ENCODE measurements at places on chromosomes 5 and 9.
A peak's percentile ranks its signal among the peaks of the same experiment; 100 is the strongest.

- DNase-seq: no peak
These were observed 14.0 kb downstream of the ARL14EPL start for GRCh38 chr5:116046261-116046660.

GRCh38 chr5:174690271-174690670 lies 34.1 kb upstream of the MSX2 start:
- no peak for DNase-seq

DNA sequence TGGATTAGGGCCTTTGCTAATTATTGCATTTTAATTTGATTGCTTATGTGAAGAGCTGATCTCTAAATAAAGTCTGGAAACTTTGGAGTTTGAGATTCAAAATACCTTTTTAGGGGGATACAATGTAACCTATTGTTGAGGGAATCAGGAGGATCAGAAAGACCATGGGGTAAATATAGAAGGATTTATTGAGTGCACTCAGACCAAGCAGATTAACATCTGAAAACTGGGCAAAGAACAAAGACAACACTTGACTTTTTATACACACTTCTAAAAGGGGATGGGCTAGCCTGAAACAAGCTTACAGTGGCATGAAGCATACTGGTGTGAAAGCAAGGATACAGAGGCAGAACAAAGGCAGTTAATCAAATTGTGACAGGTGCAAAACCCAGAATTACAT lies 174.3 kb downstream of the MRPS30 start:
- DNase-seq: no peak

DNA sequence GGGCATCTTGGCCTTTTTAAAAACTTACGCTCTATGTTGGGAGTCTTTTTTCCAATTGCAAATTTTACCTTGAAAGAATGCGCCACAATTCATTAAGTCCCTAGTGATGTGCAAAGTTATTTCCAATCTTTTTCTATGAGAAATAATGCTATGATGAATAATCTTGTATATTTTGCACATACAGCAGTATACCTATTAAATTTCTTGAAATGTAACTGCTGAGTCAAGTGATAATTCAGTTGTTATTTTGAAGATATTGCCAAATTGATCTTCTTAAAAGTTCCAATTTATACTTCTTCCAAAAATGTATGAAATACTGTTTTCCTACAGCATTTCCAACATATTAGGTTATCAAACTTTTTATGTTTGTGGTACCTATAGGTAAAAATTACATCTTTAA lies 92.8 kb upstream of the PPP2R2B start:
- DNase-seq: no peak

DNA sequence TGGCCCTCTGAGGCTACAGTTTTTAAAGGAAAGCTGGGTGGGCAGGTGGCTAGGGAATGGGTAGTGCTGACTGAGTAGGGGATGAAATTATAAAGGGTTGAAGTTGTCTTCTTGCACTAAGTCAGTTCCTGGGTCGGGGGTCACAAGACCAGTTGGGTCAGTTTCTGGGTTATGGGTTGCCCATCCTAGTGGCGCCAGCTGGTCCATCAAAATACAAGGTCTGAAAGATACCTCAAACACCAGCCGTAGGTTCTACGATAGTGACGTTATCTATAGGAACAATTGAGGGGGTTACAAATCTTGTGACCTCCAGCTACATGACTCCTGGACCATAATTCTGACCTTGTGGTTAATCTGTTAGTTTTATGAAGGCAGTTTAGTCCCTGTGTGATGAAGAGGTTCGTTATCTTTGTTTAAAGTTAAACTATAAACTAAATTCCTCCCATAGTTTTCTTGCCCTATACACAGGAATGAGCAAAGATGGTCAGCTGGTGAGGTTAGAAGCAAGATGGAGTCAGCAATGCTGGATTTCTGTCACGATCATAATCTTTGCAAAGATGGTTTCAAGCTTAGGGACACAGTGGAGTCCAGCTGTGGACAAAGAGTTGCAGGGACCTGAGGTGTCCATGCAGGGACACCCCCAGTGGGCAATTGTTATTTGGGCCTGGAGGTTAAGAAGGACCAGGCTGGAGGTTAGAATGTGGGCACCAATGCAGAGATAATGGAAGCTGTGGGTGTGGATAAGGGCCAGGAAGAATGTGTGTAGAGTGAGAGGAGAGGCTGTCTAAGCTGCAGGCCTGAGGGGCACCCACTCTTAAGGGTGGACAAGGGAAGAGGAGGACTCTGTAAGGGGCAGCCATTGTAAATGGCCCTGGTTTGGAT lies 14.0 kb upstream of the CREBRF start:
- DNase-seq: no peak

GRCh38 chr9:37905776-37906175 lies 1.8 kb upstream of the SLC25A51 start:
- no peak for DNase-seq

DNA sequence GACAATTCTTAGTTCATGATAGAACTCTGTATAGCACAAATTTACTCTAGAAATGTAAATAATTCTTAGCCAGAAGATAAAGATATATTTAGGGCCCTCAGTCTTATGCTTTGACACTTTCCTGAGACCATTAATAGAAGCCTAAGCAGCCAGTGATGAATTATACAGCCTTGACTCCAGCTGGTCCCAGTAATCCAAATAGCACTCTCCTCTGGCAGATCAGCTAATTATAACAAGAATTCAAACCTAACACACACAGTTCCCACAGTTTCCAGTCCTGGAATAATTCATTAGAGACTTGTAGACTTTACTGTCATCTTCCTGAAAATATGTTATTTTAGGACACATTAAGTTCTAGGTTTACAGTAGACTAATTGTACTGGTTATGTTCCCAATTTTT lies 50.4 kb downstream of the SHOC1 start:
- DNase-seq: no peak

GRCh38 chr9:112921549-112921948 lies 30.9 kb upstream of the SLC46A2 start:
- peak; percentile 19 for DNase-seq

DNA sequence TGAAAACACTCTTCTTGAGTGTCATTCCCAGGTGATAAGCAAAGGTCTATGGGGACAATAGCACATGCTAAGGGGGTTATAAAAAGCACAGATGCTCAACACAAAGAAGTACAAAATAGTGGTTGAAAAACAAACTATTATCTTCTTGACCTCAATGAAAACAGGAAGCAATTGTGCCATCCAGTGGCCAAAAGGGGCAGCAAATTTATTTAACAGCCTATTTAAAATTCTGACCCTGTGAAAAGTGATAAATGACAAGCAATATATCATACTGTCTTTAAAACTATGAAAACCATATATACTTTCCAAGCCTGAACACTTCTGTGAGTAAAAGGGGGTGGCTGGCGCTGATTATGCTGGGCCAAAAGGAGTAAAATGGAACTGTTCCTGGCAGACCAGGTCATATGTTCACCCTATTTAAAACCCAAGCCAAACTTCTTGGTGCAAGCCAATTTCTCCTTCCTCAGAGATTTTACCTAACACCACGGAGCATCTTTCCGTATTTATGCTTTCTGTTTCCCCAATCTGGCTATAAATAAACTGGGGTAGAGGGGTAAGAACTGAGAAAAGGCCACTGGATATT lies 29.7 kb downstream of the TEX10 start:
- DNase-seq: peak; percentile 8

DNA sequence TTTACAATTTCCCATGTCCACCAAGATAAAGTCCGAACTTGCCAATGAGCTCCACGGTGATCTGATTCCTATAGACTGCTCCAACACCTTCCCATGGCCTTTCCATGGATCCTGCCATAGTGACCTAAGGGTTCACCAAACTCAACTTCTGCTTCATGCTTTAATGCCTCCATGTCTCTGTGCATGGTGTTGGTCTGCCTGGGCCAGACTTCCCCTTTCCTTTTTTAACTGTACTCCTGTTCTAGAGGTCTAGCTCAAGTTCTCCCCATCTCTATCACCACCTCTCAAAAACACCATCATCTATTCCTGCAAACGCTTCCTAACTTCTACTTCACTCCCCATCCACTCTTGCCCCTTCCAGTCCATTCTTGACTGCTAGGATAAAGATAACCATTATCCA lies 14.8 kb upstream of the SMARCA2 start:
- DNase-seq: no peak

GRCh38 chr5:138685193-138685745 lies 68.0 kb upstream of the CTNNA1 start:
- no peak for DNase-seq

- no peak for DNase-seq
These were observed 46.5 kb downstream of the TARS1 start for GRCh38 chr5:33487236-33487635.

DNA sequence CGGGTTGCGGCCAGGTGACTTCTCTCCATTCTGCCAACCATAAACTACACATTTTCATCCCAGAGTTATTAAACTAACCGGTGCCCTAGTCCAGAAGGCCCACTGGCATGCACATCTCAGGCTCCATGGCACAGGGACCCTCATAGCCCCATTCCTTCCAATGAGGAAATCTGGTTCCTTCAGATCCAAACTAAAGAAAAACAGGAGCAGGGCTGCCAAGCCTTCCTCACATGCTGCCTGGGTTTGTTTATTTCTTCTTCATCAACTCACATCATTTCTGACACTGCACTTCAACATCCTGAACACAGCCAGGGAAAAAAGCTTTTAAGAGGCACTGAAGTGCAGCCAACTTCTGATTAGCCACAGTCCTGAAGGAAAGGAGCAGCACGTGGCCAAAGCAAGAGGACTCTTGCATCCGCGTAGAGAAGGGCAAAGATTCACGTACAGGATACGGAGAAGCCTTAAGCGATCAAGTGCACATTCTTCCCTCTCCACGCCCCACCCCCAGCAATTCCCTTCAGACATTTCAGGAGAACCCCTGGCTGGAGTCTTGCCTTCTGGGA lies 22.5 kb downstream of the LHFPL2 start:
- DNase-seq: no peak

DNA sequence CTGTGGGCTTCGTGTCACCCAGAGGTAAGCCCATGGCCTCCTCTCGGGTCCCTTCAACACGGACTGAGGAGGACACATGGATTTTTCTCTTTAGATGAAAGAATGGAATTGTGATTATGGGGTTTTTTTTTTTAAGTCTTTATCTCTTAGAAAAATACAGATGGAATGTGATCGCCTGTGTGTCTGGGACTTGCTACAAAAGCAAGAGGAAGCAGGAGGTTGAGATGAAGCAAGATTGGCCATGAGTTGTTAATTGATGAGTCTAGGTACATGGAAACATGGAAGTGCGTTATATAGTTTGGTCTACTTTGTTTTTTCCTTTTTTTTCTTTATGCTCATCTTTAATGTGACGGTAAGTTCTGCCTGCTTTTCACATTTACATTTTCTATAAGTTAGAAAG lies 14.6 kb downstream of the USP20 start:
- DNase-seq: no peak

GRCh38 chr5:147464211-147464610 lies 45.7 kb downstream of the DPYSL3 start:
- no peak for DNase-seq

DNA sequence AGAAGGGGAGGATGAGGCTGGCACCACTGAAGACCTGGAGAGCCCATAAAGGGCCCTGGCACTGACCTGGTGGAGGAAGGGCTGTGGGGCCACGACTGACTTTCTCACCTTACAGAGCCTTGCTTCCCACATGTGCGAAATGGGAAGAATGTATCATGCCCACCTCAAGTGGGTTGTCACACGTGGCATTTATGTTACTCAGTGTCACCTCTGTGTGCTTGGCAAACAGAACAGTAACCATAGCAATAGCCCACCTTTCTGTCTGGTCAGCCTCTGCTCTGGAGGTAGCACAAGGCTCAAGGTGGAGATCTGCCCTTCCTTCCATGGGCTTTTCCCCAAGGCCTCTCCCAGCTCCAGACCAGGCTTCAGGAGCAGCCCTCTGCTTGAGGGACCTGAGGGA lies 16.7 kb downstream of the TCF7 start:
- no peak for DNase-seq

GRCh38 chr5:16625096-16625495 lies 8.3 kb upstream of the RETREG1 start:
- DNase-seq: no peak

DNA sequence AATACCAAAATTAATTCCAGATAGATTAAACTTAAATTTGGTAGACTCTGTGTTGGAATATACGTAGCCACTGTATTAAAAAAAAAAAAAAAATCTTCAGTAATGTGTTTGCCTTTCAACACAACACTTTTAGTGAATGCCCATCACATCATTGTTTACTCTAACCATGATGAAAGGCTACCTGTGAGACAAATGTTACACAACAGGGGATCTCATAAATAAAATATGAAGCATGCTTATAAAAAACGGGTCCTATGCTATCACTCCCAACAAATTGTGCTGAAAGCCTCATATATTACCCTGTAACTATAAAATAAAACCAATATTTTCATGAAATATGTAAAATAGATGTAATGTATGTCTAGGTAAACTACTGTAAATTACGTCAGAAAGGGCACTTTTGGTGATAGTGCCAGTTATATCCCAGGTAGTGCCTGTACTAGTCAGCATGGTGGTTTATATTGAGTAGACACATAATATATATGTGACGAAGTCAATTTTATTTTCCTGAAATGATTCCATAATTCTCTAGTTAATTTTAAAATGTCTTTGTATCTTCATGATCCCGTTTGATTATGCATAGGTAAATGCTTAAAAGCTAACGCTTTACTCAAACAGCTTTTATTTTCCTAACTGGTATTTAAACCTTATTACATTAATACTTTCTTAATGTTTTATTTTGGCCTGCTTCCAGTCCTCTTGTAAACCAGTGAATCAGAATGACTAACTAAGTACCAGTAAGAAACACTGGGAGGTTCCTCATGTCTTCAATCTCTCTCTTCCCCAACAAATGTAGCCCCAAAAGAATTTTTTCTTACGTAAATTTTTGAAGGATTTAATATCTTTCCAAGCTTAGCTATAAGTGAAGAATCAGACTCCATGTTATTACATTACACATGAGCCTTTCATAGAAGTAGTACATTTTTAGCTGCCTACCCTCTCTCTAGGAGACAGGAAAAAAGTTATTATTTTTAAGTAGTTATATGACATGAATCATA lies 420.3 kb downstream of the GABRG2 start:
- DNase-seq: no peak

DNA sequence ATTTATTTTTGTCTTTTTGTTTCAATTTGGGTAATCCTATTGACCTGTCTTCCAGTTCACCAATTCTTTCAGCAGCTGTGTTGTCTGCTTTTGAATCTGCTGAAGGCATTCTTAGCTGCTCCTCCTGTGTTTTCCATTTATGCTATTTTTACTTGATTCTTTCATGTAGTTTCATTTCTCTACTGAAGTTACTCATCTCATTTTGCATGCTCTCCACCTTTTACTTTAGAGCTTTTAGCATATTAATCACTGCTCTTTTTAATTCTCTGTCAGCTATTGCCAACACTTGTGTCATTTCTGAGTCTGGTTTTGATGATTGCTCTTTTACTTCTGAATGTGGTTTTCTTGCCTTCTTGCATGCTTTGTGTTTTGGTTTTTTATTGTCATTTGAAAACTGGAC lies 496.0 kb upstream of the CLINT1 start:
- DNase-seq: no peak

DNA sequence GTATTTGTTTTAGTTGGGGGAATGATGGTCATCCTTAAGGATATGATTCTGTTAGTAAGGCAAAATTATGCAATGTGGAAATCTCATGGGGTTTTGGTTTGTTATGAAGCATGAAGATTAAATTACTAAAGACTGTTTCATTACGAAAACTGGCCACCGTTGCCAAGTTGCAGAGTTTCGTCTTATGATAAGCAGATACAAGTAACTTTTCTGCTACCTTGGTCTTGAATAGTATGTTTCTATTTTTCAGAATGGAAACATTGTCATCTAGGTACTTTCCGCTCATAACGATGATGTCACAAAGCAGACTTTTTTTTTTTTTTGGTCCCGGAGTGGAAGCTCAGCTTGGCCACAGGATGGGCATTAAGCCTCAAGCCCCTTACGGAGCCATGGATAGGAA lies 4.2 kb downstream of the CCNI2 start:
- DNase-seq: no peak
